ENCODE measurements at places on chromosomes 3 and 15.
A peak's percentile ranks its signal among the peaks of the same experiment; 100 is the strongest.

- peak overlapping the region; percentile 94 for H3K4me3 ChIP-seq
- peak overlapping the region; percentile 74 for H3K27ac ChIP-seq
- H3K4me1 ChIP-seq, result peaks cover 31% of the 10 kb centered on the region
- peaks cover 12% of the 10 kb centered on the region for H3K36me3 ChIP-seq
- H3K27me3 ChIP-seq, result no peaks in the 10 kb centered on the region
- no peak for DNase-seq
Measured at GRCh38 chr15:57705746-57706404, 639 bp upstream of the POLR2M start.

- no peaks in the 10 kb centered on the region for H3K27me3 ChIP-seq
- peak; percentile 71 for DNase-seq
- peaks cover 9% of the 10 kb centered on the region for H3K4me1 ChIP-seq
- no peak overlapping the region for H3K4me3 ChIP-seq
- H3K36me3 ChIP-seq, result no peaks in the 10 kb centered on the region
- H3K27ac ChIP-seq, result no peak overlapping the region
Measured at GRCh38 chr3:128559486-128560225, 66.7 kb upstream of the GATA2 start.

GRCh38 chr15:40032125-40032839 is 6.7 kb downstream of the SRP14 start:
- DNase-seq, result no peak
- 0 out of 2 replicates have a peak, but pooled peaks cover under 1% of the 10 kb centered on the region for H3K4me1 ChIP-seq
- peaks cover 74% of the 10 kb centered on the region for H3K36me3 ChIP-seq
- no peak overlapping the region for H3K27ac ChIP-seq

DNA sequence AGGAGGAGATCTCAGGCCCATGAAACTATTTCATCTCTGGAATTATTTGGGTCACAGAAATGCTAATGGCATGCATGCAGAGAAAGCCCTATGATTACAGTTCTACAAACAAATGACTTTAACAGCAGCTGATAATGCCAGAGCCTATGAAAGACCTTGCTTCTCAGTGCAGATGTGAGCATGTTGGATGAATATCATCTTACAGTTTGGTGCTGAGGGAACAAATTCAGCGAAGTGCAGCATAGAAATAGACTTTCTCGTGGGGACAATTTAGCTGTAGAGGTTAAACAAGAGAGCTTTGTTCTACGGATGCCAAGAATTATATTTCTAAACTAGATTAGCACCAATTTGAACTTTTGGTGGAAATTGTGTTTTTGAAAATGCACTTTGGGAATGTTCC is 27.7 kb downstream of the PTX3 start:
- H3K4me1 ChIP-seq, result peaks cover 56% of the 10 kb centered on the region
- no peaks in the 10 kb centered on the region for H3K27me3 ChIP-seq
- DNase-seq, result no peak
- no peak overlapping the region for H3K4me3 ChIP-seq

- no peaks in the 10 kb centered on the region for H3K36me3 ChIP-seq
- H3K27ac ChIP-seq, result no peak overlapping the region
- no peak for DNase-seq
- H3K4me1 ChIP-seq, result no peaks in the 10 kb centered on the region
Measured at GRCh38 chr3:73697020-73697419, 72.3 kb upstream of the PDZRN3 start.

- no peak for DNase-seq
- no peaks in the 10 kb centered on the region for H3K27me3 ChIP-seq
- no peaks in the 10 kb centered on the region for H3K36me3 ChIP-seq
- H3K4me3 ChIP-seq, result no peak overlapping the region
- H3K4me1 ChIP-seq, result no peaks in the 10 kb centered on the region
- H3K27ac ChIP-seq, result no peak overlapping the region
Measured at GRCh38 chr3:59798372-59799086, 748.7 kb upstream of the CFAP20DC start.

DNA sequence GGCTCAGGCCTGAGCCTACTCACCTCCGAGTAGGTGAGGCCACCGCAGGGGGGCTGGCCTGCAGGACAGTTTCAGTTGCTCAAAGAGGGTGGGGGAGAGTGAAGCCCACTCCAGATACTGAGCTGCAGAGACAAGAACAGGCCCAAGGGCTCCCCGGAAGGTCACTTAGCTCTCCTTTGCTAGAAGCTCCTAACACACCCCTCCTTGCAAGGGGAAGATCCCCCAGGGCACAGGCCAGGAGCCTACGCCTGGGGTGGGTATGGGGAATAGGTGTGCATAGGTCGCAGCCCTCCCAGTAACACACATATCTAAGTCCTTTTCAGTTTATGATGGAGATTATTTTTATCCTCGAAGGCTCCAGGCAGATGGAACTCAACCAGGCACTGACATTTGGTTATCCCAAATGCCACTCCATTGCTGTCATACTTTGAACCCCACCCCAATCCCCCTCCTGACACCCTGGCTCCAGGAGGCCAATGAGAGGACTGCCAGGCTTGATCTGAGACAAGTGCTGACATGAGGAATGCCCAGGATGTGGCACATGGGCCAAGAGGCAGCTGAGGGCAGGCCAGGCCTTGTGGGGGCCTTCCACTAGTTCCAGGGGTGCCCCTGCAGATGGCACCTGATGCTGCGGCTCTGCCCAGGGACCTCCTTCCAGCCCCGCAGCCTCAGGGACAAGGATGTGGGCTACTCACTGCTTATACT is 1.1 kb upstream of the MUSTN1 start:
- no peak overlapping the region for H3K27ac ChIP-seq

DNA sequence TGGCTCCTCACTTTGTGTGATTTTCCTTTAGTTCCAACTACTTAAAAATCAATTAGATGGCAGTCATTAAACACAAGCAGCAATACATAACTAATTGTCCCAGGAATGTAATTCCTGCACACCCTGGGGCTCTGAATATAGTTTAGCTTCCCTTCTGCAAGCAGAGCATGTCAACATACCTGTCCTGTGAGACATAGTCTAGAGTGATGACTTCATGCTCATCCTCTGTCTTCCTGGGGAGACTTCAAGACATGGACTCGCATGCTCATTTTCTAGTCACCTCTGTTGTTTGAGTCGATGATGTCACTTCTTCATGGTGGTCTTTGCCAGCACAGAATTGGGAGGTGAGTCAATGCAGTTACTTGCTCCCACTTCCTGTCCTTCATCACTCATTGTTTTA is 15.7 kb downstream of the C3orf52 start:
- H3K4me3 ChIP-seq, result no peak overlapping the region
- no peaks in the 10 kb centered on the region for H3K27me3 ChIP-seq
- peaks cover 36% of the 10 kb centered on the region for H3K4me1 ChIP-seq
- peaks cover 25% of the 10 kb centered on the region for H3K36me3 ChIP-seq
- peak; percentile 89 for DNase-seq

DNA sequence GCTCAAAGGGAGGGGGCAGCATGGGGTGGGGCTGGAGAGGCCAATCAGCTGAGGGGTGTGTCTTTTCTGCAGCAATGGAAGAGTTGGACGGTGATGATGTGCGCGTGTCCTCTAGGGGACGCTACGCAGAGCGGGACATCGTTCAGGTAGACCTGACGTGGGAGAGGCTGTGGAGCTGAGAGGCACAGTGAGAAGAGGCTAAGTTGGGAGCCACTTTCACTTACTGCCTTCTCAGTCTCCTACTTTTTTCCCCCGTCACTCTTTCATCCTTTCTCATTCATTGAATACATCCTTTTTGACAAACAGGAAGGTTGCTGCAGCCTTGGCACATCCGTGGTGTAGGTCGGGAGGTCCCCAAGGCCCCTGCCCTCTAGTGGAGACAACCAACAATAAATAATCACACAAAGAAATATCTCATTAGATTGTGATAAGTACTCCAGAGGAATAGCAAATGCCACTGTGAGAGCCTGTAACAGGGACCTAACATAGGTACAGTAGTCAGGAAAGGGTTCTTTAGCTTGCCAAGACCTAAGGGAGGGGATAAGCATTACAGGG is 4.4 kb upstream of the BRPF1 start:
- no peak overlapping the region for H3K4me3 ChIP-seq
- no peak overlapping the region for H3K27ac ChIP-seq
- H3K27me3 ChIP-seq, result no peaks in the 10 kb centered on the region
- H3K4me1 ChIP-seq, result peaks cover 12% of the 10 kb centered on the region

DNA sequence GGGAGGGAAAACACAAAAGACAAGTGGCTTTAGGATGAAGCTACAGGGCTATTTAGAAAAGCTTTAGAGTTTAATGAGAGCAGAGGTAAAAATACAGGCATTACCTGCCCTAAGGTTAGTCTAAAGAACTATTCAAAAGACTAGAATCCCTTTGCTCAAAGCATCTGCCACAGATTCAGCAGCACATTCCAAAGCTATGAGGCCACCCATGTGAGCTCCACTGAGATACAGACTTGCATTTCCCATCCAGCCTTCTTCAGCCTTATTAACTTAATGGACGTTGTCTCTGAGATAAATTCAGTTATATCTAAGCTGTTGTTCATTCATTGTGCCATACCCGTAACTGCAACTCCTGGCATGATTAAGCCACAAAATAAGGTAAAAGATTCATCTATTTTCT is 25.4 kb downstream of the CXCR6 start:
- H3K27me3 ChIP-seq, result no peaks in the 10 kb centered on the region
- H3K4me3 ChIP-seq, result no peak overlapping the region
- peaks cover 2% of the 10 kb centered on the region for H3K36me3 ChIP-seq
- H3K27ac ChIP-seq, result no peak overlapping the region
- peaks cover 22% of the 10 kb centered on the region for H3K4me1 ChIP-seq

GRCh38 chr3:106083207-106083606 is 214.4 kb upstream of the CBLB start:
- H3K4me3 ChIP-seq, result no peak overlapping the region
- H3K27ac ChIP-seq, result no peak overlapping the region
- H3K4me1 ChIP-seq, result peaks cover 9% of the 10 kb centered on the region
- DNase-seq, result no peak

- DNase-seq, result no peak
- H3K4me1 ChIP-seq, result no peaks in the 10 kb centered on the region
Measured at GRCh38 chr15:41853831-41854230, 15.2 kb downstream of the PLA2G4B start.

- no peaks in the 10 kb centered on the region for H3K36me3 ChIP-seq
- no peaks in the 10 kb centered on the region for H3K4me1 ChIP-seq
- peak; percentile 68 for DNase-seq
- H3K4me3 ChIP-seq, result no peak overlapping the region
- H3K27ac ChIP-seq, result no peak overlapping the region
- 0 out of 2 replicates have a peak, but pooled peaks cover 3% of the 10 kb centered on the region for H3K27me3 ChIP-seq
Measured at GRCh38 chr3:10941972-10942371, 50.6 kb upstream of the SLC6A1 start.

DNA sequence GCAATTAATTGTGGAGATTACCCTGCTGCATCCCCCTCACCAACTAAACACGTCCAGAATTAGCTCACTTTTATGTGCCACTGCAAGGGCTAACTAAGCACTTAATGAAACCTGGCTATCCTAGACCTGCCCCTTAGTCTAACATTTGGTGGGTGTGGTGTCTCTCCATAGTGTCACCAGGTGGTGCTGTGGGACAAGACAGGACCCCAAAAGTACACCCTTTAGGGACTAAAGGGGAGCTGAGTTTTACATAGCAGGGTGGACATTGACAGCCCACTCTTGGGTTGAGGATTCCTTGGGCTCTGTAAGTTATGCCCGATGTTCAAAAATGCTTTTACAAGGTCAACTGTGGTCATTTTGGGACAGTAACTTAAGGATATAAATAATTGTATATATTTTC is 5.7 kb downstream of the DUT start:
- DNase-seq, result peak; percentile 33
- no peak overlapping the region for H3K4me3 ChIP-seq
- no peak overlapping the region for H3K27ac ChIP-seq
- H3K36me3 ChIP-seq, result peaks cover 39% of the 10 kb centered on the region
- peaks cover 8% of the 10 kb centered on the region for H3K4me1 ChIP-seq

DNA sequence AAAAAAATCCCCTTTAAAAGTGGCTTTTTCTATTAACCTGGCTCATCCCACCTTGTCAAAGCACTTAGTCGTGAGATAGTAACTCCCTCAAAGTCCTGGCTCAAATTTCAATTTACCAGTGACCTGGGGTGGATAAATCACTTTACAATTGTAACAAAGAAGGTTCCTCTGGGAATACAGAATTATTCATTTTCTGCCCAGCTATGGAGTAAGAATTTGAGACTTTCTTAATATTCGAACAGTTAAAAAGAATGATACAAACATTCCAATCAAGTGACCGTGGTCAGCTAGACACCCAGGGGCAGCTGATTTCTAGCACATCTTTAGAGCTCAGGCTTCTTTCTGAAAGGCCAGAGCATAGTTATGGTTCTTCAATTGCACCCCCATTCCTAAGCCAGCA is 291.0 kb upstream of the TGFBR2 start:
- DNase-seq, result no peak
- no peaks in the 10 kb centered on the region for H3K27me3 ChIP-seq
- no peak overlapping the region for H3K4me3 ChIP-seq

- no peak overlapping the region for H3K27ac ChIP-seq
- H3K36me3 ChIP-seq, result no peaks in the 10 kb centered on the region
- no peak overlapping the region for H3K4me3 ChIP-seq
- no peaks in the 10 kb centered on the region for H3K27me3 ChIP-seq
- H3K4me1 ChIP-seq, result no peaks in the 10 kb centered on the region
Measured at GRCh38 chr15:49313650-49314049, 109.4 kb upstream of the FGF7 start.

GRCh38 chr15:60935130-60935529 is 294.0 kb downstream of the RORA start:
- peaks cover 16% of the 10 kb centered on the region for H3K4me1 ChIP-seq
- no peak overlapping the region for H3K4me3 ChIP-seq
- H3K36me3 ChIP-seq, result no peaks in the 10 kb centered on the region
- H3K27me3 ChIP-seq, result no peaks in the 10 kb centered on the region

DNA sequence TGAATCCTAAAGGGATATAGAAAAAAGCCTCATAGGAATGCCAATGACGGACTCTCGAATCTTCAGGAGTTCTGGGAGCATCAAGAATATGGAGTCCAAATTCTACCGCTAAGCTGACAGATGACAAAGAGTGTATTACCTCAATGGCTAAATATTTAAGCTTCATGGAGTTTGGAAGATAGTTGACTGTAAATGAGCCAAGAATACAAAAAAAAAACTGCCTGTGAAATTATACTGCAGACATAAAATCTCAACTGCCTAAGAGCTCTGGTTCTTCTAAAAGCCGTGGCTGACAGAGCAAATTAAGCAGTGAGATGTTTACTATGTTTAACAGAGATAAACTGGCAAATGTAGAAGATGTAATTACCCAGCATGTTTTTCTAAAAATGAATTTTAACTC is 140.0 kb downstream of the GADL1 start:
- H3K4me3 ChIP-seq, result no peak overlapping the region
- DNase-seq, result no peak
- H3K4me1 ChIP-seq, result peaks cover 18% of the 10 kb centered on the region
- H3K27me3 ChIP-seq, result no peaks in the 10 kb centered on the region
- no peaks in the 10 kb centered on the region for H3K36me3 ChIP-seq

GRCh38 chr3:40764747-40765146 is 240.0 kb downstream of the ZNF621 start:
- H3K4me1 ChIP-seq, result no peaks in the 10 kb centered on the region
- no peak for DNase-seq
- no peaks in the 10 kb centered on the region for H3K27me3 ChIP-seq
- H3K27ac ChIP-seq, result no peak overlapping the region

GRCh38 chr15:85897207-85897894 is 102.6 kb upstream of the KLHL25 start:
- H3K27ac ChIP-seq, result no peak overlapping the region
- H3K4me1 ChIP-seq, result no peaks in the 10 kb centered on the region
- H3K4me3 ChIP-seq, result no peak overlapping the region
- H3K36me3 ChIP-seq, result no peaks in the 10 kb centered on the region
- DNase-seq, result no peak
- H3K27me3 ChIP-seq, result peaks cover 31% of the 10 kb centered on the region

GRCh38 chr3:17103579-17103978 is 218.8 kb downstream of the PLCL2 start:
- no peak overlapping the region for H3K27ac ChIP-seq
- no peaks in the 10 kb centered on the region for H3K4me1 ChIP-seq
- H3K4me3 ChIP-seq, result no peak overlapping the region
- no peak for DNase-seq

GRCh38 chr3:16406166-16406565 is 107.3 kb downstream of the RFTN1 start:
- no peak overlapping the region for H3K27ac ChIP-seq
- H3K4me1 ChIP-seq, result peaks cover 14% of the 10 kb centered on the region
- H3K4me3 ChIP-seq, result no peak overlapping the region
- no peaks in the 10 kb centered on the region for H3K36me3 ChIP-seq
- H3K27me3 ChIP-seq, result no peaks in the 10 kb centered on the region
